ENCODE measurements at places on chromosomes 6 and 20.

DNA sequence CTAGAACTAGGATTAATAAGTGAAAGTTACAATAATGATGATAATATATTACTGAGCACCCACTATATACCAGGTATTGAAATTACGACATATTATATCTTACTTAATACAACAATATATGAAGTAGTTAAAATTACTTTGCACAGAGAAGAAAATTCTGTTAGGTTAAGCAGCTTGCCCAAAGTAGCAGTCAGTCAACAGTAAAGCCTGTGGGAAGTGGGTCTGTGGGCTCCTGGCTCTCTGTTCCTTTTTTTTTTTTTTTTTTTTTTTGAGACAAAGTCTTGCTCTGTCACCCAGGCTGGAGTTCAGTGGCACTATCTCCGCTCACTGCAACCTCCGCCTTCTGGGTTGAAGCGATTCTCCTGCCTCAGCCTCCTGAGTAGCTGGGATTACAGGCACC, 4.8 kb upstream of the GTF2H4 start:
- no peak for DNase-seq

DNA sequence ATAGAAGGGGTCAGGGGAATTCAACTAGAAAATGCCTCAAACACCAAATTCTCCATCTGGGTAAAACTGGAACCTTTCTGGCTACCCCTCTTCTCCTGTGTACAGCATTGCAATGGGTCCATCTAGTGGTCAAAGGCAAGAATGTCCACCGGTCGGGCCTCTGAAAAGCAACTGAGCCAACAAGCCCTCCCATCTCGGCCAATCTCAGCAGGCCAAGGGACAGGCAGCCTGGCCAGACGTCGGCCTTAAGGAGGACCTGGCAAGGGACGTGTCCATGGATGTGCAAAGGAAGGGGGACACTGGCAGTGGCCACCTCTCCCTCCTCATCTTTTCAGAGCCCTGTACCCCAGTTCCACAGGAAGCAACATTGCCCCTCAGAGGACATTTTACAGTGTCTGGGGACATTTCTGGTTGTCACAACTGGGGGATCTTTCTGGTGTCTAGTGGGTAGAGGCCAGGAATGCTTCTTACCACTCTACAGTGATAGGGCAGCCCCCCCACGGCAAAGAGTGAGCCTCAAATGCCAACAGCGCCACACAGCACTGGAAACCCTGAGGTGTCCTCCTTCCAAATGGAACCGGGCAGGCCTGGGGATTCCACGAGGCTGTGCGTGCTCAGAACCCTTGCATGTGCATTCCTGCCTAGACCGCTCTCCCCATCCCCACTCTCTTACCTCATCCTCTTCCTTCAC, 99.8 kb upstream of the FOXA2 start:
- DNase-seq = no peak

DNA sequence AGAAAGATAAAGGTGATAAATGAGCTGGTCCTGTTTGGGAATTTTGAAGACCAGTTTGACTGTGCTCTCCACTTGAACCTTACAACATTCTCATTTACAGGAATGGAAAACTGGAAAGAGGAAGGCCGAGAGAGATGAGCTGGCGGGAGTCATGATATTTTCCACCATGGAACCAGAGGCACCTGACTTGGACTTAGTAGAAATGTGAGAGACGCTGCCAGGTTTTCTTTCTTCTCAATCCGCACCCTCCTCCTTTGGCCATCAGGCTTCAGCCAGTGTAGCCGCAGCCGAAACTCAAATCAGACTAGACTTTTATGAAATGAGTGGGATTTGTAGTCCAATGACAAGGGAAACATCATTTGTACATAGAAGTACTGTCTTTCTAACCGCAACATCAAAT, 54.7 kb upstream of the SYNJ2 start:
- DNase-seq = no peak

- no peak for DNase-seq
Measured at GRCh38 chr6:14734416-14735340, 511.2 kb upstream of the JARID2 start.

GRCh38 chr6:18323935-18324705, 59.8 kb upstream of the DEK start:
- peak; percentile 42 for DNase-seq

DNA sequence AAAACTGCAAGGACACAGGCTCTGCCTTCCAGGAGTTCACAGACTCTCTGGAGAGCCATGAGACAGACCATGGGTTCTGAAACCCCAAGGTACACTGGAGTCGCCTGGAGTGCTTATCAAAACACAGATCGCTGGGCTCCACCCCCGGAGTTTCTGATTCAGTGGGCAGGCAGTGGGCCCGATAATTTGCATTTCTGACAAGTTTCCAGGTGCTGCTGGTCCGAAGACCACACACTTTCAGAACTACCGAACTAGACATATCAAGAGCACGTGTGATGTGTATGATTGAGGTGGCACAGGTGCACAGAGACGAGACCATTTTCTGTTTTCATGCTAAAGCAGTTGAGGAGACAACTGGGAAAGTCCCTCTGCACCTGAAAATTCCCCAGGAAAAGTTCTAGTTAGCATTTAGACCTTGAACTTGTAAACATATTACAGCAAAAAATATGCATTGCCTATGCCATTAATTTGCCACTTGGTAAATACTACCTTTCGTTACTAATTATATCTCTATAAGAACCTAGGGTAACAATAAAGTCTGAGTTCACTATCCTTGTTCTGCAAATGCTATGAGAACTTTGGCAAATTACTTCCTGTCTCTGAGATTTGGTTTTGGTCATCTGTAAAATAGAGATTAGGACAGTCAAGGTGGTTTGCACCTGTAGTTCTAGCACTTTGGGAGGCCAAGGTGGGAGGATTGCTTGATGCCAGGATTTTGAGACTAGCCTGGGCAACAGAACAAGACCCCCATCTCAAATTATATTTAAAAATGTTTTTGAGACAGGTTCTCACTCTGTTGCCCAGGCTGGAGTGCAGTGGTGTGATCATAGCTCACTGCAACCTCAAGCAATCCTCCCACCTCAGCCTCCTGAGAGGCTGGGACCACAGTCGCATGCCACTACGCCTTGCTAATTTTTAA, 14.3 kb upstream of the PIM1 start:
- no peak for DNase-seq

GRCh38 chr6:151228788-151229400, 10.9 kb upstream of the AKAP12 start:
- no peak for DNase-seq

DNA sequence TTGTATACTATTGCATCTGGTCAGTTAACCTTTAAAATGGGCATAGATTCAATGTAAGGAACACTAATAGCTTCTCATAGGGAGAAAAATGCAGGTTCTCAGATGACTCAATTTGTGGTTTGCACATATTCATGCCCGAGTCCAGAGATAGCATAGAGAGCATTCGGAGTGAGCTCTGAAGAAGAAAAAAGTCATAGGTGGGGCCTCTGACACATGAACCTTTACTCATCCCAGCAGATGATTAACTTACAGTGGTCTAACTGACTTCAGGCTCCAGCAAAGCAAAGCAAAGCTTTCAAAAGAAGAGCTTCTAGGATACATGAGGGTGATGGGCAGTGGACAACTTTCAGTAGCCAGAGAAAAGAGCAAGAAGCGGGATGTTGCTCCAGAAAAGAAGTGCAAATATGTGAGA, 55.3 kb upstream of the BTN3A2 start:
- DNase-seq = peak; percentile 75

- DNase-seq = no peak
Measured at GRCh38 chr6:43054206-43054943, 724 bp upstream of the CUL7 start.

GRCh38 chr6:159126590-159126989, 42.6 kb upstream of the FNDC1 start:
- DNase-seq = no peak

GRCh38 chr6:88115307-88115706, 50.8 kb downstream of the CNR1 start:
- no peak for DNase-seq

DNA sequence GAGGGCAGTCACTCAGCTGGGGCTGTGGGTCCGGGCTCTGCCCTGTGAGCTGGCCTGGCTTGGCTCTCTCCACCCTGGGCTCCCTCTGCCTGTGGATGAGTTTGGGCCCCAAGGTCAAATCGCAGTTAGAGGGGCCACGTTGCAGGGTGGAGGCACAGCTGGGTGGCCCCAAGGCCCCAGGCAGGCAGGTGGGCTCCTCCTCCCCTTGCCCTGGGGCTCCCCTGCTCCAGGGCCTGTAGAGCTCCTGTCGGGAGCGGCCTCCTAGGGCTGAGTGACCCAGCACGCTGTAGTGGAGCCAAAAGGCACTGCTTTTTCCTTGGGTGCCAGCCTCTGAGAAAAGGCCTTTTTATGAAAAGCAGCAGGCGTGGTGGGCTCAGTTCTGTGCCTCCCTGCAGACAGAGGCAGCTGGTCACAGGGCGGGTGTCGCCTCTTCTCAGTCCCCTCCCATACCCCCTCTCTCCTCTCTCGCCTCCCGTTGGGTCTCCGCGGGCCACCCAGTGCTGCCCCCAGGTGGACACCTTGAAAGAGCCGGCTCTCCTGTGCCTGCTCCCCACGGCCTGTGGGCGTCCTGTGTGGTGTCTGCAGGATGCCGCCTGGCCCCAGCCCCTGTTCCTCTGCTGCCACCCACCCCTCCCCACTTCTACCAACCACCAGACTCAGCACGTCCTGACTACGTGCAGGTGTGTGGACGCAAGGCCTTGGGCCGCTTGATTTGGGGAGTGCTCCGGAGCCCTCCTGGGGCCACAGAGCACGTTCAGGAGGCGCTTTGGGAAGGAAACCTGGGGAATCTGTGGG, 13.2 kb downstream of the SS18L1 start:
- DNase-seq = no peak

GRCh38 chr20:35276408-35276807, 1.5 kb downstream of the MMP24OS start:
- DNase-seq = no peak

GRCh38 chr20:18321976-18322950, 33.9 kb downstream of the ZNF133 start:
- no peak for DNase-seq

GRCh38 chr6:27582928-27583725, 110.2 kb upstream of the ZNF184 start:
- no peak for DNase-seq

GRCh38 chr6:27228963-27229477, 18.5 kb upstream of the PRSS16 start:
- DNase-seq = no peak

Measured in foreskin keratinocyte (primary cell).